ENCODE measurements at places on chromosomes 13 and 19.

GRCh38 chr13:110179116-110179856 is 127.7 kb downstream of the COL4A1 start:
- DNase-seq: no peak

- no peak for DNase-seq
These were observed 9.2 kb downstream of the ONECUT3 start for GRCh38 chr19:1762243-1763117.

DNA sequence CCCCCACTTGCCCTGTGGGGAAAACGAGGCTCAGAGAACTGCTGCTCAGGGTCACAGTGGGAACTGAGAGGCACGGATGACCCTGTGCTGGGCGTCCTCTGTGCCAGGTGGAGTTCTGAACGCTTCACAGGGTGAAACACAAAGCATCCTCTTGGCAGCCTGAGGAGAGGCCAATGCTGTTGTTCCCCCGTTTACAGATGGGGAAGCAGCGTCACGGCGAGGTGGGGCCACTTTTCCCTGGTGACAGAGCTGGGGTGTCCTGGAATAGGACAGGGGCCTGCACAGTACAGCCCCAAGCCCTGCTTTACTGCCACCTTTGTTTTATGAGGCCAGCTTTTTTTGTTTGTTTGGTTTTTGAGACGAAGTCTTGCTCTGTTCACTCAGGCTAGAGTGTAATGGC is 22.1 kb downstream of the DHX34 start:
- DNase-seq: no peak

- DNase-seq: no peak
These were observed 40.6 kb upstream of the ZNF681 start for GRCh38 chr19:23799321-23799720.

GRCh38 chr13:73998631-73999030 is 135.6 kb downstream of the KLF12 start:
- DNase-seq: no peak

GRCh38 chr19:8370176-8371010 is 6.4 kb downstream of the ANGPTL4 start:
- DNase-seq: no peak

DNA sequence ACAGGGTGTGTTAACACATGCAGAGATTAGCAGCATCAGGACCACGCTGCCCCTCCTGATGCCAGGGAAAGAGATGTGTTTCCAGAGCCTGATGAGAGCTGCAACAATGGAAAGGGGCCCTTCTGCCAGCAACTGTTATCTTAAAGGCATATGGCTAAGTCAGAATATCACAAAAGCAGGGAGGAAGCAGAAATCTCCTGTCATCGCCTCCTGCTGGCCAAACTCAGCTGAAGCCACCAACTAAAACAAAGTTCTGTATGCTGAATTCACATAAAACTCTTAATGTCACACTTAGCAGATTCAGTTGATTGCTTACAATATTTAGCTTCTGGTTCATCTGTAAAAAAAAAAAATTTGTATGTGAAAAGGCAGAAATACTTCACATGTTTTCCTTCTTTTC is 178.2 kb downstream of the GPC5 start:
- DNase-seq: no peak

GRCh38 chr19:42634409-42635232 is 39.9 kb upstream of the CEACAM8 start:
- no peak for DNase-seq

DNA sequence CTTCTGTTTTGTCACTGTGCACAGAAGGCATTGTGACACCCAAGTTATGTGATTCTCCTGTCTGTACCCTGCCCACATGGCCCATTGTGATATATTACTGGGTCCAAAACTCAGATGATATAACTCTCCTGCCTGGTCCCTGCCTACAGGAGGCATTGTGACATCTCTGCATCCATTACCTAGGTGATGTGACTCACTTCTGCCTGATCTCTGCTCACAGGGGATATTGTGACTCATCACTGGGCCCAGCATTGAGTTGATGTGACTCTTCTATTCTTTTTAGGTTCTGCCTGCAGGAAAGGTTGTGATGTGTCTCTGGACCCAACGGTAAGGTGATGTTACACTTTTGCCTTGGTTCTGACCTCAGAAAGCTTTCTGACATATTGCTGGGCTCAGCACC is 67.9 kb upstream of the ZNF724 start:
- no peak for DNase-seq

- DNase-seq: no peak
These were observed 3.9 kb upstream of the SSBP4 start for GRCh38 chr19:18415178-18415867.
